ENCODE measurements at places on chromosomes 6 and 20.

GRCh38 chr6:40930045-40930444 is 109.0 kb downstream of the UNC5CL start:
- no peak for DNase-seq

- DNase-seq, result no peak
These were observed 3.6 kb downstream of the SULF2 start for GRCh38 chr20:47781632-47782031.

GRCh38 chr6:79450984-79451383 is 86.2 kb downstream of the LCA5 start:
- no peak for DNase-seq

DNA sequence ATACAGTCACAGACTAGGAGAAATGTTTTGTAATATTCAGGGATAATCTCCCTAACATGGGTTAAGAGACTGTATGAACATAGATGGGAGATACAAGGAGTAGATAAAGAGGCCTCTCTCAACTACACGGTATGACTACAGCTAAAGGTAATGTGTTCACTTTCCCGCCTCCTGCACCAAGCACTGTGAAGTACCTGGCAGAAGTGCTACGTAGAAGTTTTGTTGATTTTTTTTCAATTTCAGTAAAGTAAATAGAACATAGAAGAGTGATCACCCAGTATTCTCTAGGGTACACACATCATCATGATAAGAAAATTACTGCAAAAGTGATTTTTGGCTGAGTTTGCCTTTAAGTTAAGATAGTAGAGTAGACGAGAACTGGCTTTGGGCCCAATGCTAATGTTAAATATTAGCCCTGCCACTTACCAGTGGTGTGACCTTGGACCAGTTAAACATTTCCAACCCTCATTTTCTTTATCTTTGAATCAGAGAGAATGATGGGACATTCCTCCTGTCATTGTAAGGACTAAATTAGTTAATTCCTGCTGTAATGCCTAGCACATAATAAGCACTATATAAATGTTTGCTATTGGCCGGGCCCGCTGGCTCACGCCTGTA is 183.6 kb downstream of the COL9A1 start:
- no peak for DNase-seq

DNA sequence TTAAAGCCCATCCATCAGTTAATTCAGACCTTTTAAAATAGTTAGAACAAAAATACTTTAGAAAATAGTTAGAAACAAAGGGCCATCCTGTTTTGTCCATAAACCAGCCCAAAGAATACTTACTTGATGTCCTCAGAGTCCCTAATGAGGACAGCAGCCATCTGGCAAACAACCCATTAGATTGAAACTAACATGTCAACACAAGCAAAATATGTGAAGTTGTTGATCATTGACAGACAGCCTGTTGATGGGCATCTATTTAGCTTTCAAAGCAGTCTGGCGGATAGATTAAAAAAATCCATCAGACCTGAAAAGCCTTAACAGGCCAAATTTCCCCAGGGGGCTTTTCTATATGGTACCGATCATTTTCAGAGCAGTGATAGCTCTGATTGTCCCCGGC is 154.2 kb upstream of the TSHZ2 start:
- DNase-seq, result no peak

DNA sequence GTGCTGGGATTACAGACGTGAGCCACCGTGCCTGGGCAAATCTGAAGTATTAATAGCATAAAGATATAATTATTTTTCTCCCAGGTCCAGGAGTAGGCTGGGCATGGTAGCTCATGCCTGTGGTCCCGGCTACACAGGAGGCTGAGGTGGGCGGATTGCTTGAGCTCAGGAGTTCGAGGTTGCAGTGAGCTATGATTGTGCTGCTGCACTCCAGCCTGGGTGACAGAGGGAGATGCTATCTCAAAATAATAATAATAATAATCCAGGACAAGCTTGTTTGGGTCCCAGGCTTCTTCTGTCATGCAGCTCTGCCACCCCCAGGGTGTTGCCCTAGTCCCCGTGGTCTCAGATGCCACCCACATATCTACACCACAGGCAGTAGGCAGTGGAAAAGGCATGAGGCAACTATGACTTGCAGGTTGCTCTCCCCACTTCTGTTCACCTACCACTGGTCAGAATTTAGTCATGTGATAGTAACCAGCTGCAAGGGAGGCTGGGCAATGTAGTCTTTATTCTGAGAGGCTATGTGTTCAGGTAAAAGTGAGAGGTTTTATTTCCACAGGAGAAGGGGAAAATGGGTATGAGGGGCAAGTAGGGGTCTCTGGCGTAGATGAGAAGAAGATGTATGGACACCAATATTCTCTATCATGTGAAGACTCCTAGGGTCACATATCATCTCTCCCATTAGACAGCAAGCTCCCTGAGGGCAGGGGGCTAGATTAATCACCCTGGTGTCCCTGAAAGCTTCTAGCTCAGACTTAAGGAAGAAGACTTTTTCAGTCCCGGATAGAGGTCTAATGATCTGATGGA is 25.7 kb downstream of the TCF15 start:
- DNase-seq, result no peak

- no peak for DNase-seq
These were observed 35.9 kb upstream of the STX16 start for GRCh38 chr20:58614984-58615760.

DNA sequence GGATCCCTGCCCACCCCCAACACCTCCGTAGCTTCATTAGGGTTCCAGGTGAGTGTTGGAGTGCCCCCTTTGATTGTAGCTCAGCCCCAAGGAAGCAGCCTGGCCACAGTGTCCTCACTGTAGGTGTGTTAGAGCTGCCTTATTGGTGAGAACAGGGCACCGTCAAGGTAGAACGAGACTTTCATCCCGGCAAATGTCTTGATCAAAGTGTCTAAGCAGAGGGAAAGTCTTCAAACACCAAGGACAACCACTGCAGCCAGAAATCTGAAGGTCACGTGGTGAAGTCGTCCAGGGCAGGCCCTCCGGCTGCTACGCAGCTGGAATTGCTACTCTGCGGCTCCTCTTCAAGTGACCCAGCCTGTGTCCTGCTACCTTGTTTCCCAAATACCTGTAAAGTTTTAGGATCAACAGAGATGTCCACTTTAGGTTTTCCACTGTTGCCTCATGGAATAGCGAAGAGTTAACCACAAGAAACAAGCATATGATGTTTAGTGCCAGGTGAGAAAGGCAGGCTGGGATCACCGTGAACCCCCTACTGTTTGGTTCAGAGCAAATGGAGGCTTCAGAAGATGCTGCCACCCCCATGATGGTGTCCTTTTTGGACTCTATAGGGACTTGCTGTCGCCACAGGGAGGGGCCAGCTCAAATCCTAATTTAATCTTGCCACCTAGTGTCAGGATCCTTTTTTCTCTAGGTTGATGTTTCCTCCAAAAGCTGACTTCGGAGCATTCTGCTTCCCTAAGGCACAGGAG is 1.7 kb upstream of the DLL1 start:
- no peak for DNase-seq

- no peak for DNase-seq
These were observed 41.3 kb downstream of the ADGRF1 start for GRCh38 chr6:47000842-47001241.

GRCh38 chr6:11209906-11210305 is 22.6 kb downstream of the NEDD9 start:
- DNase-seq, result no peak

GRCh38 chr20:11091511-11091910 is 417.7 kb upstream of the JAG1 start:
- DNase-seq, result no peak

DNA sequence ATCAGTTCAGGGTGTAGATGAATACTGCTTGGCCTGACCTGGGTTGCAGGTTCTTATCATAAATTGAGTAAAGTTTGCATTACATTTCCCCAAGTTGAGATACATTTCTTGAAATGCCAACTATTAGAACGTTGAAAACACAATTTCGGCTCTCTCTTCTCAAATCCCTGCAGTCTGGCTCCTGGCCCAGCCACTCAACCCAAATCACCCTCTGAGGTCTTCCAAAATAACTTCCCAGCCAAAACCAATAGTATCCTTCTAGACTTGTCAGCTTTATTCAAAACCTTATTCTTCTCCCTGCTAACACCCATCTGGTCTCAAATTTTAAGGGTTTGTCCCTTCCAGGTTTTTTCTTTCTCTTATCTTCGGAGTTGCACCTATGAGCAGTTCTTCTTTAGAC is 263.6 kb downstream of the EYA4 start:
- DNase-seq, result no peak

GRCh38 chr6:41942067-41942851 is 651 bp upstream of the CCND3 start:
- no peak for DNase-seq

DNA sequence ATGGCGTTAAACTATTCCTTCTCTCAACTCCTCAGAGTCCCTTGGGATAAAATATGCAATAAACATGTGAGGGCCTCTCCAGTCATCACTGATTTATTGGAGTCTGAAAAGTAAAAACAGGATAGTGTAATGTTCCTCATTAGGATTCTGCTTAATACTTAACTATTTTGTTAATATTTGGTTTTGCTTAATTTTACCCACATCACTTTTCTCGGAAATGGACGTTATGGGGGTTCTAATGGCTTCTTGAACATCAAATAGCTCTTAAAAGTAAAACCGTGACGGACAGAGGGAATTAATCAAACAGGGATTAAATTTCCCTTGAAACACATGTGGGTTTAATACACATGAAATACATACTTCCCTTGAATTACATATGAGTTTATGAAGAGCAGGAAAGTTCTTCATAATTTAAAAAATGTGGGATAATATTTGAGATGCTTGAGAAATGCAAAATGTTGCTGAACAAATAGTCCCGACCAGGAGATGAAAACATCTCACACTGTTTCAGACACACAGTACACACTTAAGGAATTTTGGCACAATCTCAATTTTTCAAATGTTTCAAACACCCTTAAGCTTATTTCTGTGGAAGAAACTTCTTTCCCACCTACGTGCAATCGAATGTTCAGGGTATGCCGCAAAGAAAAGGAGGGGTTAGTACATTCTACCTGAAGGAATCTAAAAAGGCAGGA is 38.4 kb upstream of the EIF2S2 start:
- DNase-seq, result no peak

- no peak for DNase-seq
These were observed 52.9 kb upstream of the TAF8 start for GRCh38 chr6:41997456-41997855.

DNA sequence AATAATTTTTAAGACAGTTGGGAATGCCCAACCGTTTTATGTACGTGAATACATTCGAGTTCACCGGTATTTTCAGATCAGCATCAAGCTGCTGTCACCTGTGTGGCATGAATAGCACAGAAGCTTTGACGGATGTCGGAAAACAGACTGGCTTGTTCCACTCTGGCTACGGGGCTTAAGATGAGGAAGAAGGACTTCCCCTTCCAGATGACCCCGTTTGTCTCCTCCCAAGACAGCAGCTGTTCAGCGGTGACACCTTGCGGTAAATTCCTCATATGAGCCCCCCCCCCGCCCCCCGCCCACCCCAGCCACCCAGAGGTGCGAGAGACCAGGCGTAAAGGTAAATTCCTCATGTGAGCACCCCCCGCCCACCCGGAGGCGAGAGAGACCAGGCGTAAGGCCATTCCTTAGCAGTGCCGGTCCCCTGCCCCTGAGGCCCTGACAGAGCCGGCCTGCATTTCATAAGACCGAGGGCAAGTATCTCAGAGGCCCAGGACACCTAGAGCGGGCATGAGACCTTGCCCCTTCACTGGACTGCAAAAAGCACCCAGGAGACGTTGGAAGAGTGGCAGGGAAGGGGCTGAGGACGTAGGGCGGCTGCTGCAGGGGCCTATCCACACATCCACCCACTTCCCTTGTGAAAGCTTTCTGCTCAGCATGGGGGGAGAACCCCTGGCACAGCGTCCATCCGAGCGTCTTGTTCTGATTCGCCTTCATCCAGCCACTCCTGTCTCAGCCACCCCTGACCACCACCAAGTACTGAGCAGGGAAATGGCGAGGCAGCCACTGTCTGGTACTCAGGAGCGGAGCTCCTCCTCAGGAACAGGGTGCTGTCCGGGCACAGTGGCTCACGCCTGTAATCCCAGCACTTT is 7.3 kb upstream of the PCMTD2 start:
- DNase-seq, result no peak

GRCh38 chr6:170455335-170455979 is 97.7 kb downstream of the PSMB1 start:
- DNase-seq, result no peak

- DNase-seq, result no peak
These were observed 12.3 kb downstream of the PREX1 start for GRCh38 chr20:48815537-48815936.

DNA sequence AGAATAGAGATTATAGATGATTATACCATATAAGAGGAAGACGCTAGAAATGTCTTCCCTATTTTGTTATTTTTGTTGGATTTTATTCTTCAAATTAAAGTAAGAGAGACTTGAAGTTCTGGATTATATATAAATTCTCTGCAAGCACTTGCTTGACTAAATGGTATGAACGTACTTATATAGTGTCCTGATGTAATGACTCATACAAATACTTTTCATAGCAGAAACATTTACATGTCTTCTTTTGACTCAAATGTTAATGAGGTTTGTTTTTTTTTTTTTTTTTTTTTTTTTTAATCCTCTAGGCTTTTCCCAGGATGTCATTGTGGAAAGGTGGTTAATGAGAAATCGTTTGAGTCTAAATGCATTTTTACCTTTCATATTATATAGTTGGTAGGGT is 55.0 kb downstream of the PDE7B start:
- no peak for DNase-seq
